ENCODE measurements at places on chromosomes 4 and X.

DNA sequence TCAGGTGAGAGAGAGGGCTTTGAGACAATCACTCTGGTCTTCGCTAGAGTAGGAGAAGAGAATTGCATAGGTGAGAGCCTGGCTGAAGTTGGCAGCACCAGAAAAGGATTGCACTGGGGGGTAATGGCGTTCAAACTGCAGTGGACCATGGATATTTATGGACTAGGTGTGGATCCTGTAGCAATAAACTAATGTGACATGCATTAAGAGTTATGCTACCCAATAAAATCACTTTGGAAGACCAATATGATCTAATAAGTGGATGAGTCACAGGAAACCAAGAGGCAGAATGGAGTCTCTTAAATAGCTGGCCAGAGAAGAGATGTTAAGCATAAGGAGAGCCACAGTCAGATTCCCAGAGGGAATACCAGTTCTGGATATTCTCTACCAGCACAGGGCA is 259.8 kb downstream of the FBXO8 start:
- peak; percentile 25 for DNase-seq

- no peak for DNase-seq
Measured at GRCh38 chr4:99131378-99131777, 12.7 kb downstream of the ADH4 start.

- no peak for DNase-seq
Measured at GRCh38 chr4:102180046-102180445, 165.2 kb downstream of the SLC39A8 start.

GRCh38 chrX:153845842-153846241 is 15.5 kb upstream of the PDZD4 start:
- no peak for DNase-seq

- no peak for DNase-seq
Measured at GRCh38 chr4:137076908-137077307, 455.4 kb downstream of the PCDH18 start.

DNA sequence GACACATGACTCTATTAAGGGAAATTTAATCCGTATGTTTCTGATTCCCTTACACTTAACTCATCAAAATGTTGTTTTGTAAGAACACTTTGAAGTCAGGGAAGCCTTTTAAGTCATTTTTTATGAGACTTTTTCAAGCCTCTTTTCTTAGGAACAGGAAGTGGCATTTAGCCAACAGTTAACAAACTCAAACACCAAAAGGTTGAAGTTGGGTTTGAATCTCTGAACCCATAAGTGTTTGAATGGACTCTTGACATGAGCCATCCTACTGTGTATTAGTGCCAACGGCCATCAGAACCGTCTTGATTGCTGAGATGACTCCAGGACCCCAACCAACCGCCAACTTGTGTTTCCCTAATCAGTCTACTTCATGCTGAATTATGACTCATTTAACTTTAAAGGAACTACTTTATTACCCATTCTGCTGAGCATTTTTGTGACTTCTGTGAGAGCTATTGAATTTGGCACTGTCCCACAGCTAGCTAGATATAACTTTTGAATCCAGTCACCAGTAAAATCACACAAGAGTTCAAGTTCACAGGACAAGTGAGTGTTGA is 209.1 kb upstream of the FAT1 start:
- DNase-seq = peak; percentile 63

- no peak for DNase-seq
Measured at GRCh38 chrX:148599404-148599803, 99.0 kb downstream of the AFF2 start.

DNA sequence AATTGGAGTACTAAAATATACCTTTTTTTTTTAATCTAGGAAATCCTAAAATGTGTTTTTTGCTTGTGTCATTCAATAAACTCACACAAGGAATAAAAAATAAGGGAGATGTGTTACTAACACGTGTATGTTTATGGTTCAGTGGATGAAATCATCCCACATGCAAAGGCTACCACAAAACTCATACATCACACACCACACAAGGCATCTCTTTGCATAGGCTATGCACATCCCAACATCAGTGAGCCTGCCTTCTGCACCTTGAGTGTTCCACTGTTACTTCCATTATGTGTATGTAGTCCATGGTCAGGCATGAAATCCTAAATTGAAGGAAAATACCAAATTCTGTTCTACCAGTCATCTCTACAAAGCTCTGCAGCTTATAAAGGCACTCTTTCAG is 213.1 kb downstream of the DCTD start:
- no peak for DNase-seq

DNA sequence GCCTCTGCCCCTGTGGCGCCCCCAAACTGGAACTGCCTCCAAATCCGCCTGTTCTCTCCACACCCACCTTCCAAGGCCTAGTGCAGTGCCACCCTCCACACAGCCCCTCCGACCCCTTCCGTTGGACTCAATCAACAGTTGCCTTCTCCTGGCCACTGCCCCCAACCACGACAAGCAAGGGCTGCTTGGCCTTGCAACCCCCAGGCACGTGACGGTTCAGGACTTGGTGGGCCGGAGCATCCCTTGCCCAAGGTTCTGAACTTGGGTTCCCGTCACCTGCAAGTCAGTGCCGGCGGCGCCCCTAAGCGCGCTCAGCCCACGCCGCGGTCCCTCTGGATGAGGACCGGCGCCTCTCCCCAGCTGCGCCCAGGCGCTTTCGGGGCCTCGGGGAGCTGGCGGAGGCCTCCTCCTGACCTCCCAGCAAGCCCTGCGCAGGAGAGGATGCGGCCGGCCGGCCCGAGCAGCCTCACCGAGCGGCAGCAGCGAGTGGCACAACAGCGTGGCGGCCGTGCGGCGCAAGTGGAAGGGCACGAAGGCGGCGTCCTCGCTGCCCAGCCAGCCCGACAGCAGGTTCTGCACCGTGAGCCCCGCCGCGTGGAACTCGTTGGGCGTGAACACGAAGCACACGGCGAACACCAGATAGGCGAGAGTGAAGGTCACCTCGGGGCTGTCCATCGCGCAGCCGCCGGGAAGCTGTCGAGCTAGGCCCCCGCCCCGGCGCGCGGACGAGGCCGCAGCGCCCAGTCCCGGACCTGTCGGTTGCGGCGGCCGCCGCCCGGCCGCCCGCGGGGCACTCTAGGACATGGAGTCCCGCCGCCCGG is 750 bp downstream of the TMEM129 start:
- no peak for DNase-seq

GRCh38 chr4:85828027-85828890 is 353.3 kb downstream of the ARHGAP24 start:
- no peak for DNase-seq

DNA sequence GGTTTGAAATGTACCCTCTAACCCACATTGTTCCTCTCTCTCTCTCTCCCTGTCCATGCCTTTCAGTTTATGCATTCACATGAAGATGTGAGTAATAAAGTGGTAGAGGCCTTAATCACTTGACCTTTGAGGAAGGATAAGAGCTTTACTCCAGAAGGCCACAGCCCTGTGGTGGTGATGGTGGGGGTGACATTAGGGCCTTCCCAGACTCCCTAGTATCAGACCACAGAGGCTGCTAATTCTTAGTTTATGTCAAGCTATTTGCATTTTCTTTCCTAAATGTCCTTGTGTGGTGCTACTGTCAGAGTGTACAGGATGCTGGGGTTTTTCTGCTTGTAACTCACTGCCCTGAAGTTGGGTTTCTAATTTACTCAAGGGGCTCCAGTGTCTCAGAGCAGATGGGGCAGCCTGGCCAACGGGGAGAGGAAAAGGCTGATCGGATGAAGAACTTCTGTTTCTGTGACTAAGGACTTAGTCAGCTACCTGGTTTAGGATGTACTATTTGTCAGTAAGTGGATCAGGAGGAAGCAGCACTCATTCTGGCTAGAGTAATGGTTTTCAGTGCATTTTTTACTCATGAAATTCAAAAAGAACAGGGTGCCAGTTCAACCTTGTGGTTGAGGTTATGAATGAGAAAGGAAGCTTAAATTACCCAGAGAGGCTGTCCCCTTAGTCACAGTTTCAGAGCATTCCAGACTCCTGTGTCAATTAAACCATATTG is 509.6 kb upstream of the DIPK2B start:
- DNase-seq = peak; percentile 71

DNA sequence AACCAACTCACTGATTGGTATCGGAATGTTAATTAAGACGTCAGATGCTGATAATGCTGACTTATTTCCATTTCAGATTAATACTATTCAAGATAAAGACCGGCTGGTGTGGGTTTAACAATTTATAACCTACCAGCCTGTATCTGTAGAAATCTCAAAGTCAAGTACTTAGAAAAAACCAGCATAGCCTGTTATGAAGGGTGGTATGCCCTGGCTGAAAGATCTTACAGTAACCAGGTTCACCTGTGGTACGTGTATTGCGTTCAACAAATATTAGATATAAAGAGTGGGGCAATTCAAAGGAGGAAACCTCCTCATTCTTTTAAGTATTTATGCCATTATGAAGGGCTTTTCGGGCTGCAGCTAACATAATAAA is 240.8 kb upstream of the ANXA3 start:
- DNase-seq = no peak

- peak; percentile 8 for DNase-seq
Measured at GRCh38 chr4:10063544-10064300, 42.4 kb upstream of the SLC2A9 start.

GRCh38 chrX:21193196-21193595 is 181.0 kb upstream of the CNKSR2 start:
- no peak for DNase-seq

GRCh38 chr4:181756451-181757095 is 486.6 kb upstream of the TENM3 start:
- no peak for DNase-seq

DNA sequence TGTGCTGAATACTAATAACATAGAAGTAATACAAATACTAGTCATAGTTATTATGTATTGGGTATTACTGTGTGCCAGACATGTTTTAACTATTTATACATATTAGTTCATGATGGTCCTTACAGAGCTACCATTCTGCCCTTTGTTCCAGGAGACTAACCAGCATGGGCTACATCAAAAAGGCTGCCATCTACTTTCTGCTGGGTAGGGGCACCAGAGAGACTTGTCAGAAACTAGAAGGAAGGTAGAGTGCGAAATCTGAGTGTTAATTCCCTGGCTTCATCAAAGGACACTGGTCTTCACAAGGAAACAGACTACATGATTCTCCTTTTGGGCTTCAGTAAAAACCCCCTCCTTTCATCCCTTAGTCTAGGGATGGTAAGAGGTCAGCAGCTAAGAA is 347.8 kb downstream of the GBA3 start:
- DNase-seq = no peak

DNA sequence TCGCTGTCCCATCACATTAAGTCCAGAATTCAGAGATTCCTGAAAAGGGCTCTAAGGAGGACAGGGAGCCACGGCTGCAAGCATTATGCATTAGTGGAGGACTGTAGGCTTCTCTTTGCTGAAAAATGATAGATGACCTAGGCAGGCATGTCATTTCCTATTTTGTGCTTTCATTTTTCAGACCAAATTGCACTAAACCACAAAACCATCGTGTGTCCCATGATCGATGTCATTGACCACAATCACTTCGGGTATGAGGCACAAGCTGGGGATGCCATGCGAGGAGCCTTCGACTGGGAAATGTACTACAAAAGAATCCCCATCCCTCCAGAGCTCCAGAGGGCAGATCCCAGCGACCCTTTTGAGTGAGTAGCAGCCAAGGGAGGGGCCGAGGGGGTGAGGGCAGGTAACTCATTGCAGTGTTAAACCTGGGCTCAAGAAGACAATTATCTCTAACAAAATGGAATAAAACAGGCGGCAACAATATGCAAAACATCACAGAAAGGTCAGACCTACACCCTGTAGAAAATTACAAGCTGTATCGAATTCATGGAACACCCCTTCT is 355.2 kb upstream of the GALNT7 start:
- no peak for DNase-seq

DNA sequence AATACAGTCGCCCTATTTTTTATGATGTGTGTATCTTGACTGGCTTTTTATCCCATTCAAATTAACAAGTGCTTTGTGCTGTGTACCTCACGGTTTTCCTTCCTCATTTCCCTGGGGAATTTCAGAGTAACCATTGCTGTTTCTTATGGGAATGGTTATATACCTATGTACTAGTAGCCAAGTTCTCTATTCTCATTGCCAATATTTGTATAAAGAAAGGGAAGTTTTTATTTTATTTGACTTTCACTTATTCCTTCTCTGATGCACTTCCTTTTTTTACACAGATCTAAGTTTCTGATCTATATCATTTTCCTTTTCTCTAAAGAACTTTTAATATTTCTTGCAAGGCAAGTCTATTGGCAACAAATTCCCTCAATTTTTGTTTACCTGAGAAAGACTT is 181.3 kb downstream of the SOWAHB start:
- no peak for DNase-seq

DNA sequence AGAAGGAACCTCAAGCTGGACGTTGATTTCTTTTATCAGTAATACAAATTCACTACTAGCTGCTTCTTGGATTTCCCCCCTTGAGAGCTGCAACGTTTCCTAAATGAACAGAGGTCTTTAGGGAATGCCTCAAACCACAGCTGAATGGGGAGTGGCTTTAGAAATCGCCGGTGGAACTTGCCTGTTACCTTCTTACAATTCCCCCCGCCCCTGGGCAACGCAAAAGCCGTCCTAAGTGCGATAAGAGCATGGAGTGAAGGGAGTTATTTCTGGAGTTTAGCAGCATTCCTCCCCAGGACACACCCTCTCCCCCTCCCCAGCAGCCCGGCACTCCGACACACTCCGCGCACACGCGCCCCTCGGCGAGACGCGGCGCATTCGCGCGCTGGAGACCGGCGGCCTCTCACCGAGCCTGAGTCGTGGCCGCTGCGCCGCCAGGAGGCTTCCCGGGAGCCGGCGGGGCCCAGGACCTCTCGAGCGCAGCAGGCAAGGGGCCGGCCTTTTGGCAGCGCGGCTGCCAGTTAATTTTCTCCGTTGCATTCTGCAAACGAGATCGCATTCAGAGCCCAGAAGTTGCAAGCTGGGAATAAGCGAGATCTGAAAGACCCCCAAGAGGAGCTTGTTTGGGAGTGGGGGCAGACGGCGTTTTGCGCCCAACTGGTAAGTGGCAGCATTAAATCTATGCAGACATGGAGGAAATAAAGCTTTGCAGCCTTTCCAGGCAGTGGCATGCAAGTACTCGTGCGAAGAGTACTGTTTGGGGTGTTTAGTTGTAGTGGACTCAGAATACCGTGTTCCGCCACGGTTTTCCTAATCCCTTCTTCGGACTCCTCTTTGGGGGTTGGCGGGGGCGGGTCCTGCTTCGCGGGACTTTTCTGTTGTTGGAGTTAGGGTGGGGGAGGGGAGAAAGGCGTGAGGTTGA is 134.7 kb downstream of the PALLD start:
- DNase-seq = peak; percentile 17

DNA sequence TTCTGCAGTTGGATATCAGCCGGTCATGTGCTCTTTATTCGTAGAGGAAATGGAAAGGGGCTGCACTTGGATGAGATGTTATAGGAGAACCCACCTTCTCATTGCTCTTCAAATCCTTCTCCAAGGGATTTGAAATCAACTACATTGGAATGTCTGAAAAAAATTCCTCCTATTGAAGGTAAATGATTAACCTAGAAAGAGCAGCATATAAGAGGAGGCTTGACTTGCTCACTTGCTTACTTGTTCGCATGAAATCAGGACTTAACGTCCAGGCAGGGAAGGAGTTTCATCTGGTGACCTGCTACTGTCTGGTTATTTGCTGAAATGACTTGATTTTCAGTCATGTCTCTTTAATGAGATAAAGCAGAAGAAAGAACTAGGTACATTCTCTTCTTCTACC is 338.4 kb upstream of the NOCT start:
- peak; percentile 3 for DNase-seq

GRCh38 chr4:84651499-84651898 is 68.6 kb downstream of the CDS1 start:
- no peak for DNase-seq

All from SW480 (cell line).